ENCODE measurements at places on chromosomes 7 and 10.

- no peak for DNase-seq
Observed at GRCh38 chr7:106243893-106244292, 40.9 kb downstream of the NAMPT start.

DNA sequence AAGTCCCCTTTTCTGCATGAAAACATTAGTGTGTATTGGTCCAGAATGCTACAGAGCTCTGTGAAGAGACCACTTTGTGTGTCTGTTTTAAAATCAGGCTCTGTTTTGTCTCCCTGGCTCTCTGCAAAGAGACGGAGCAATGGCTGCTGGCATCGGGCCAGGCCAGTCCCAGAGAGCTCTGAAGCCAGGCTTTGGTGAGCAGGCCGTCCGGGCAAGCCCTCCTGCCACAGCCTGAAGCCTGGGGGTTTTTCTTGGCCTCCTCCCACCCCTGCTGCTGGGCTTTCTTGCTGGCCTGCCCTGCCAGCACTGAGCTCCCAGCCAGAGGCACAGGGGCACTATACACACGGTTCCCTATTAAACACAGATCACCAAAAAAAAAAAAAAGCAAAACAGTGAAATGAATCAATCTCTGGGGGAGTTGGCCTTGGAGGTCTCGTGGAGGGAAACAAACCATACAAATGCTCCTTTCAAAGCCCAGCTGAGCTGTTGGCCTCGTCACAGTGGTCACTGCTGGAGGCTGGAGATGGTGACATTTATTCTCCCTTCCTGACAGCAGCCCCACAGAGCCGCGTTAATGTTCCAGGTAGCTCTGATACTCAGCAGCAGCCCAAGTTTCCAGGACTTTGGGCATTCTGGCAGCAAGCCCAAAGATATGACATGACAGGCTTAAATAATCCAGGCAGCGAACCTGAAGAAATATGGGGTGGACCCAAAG, 237.2 kb downstream of the TCF7L2 start:
- DNase-seq: no peak

GRCh38 chr10:11611248-11612020, at the start of gene USP6NL:
USP6NL (minus strand) TSS chr10:11611650; CDS start chr10:11597634, 14,016 bp downstream.
- DNase-seq: peak; percentile 28

DNA sequence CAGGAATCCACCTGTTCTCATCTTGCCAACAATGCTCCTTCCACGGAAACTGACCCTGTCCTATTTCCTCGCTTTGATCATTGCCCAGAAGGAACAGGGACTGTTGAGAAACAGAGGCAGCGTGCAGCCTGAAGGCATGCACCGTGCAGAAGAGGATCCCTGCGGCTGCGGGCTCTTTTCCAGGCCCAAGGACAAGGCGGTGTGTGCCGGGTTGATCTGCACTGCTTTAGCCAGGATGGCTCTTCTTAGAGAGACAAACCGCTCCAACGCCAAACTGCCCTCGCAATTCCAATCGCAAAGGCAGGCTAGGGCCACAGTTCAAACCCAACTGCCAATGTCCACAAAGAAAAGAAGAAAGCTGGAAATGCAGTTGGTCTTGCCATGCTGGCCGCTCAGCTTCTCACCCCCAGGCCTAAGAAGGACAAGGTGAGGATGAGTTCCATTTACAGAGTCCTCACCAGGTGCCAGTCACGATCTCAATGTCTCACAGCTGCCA, 26.5 kb downstream of the BRI3 start:
- no peak for DNase-seq

- DNase-seq: no peak
Observed at GRCh38 chr7:128894101-128894440, 16.4 kb downstream of the KCP start.

All from NCI-H1930 (cell line).